ENCODE measurements at places on chromosomes 7 and 10.

GRCh38 chr7:29953726-29954347, 35.8 kb downstream of the SCRN1 start:
- no peak for DNase-seq

- DNase-seq: no peak
These were observed 1.6 kb upstream of the AGK start for GRCh38 chr7:141549582-141549981.

GRCh38 chr7:28434510-28434909, 22.2 kb downstream of the CREB5 start:
- no peak for DNase-seq

DNA sequence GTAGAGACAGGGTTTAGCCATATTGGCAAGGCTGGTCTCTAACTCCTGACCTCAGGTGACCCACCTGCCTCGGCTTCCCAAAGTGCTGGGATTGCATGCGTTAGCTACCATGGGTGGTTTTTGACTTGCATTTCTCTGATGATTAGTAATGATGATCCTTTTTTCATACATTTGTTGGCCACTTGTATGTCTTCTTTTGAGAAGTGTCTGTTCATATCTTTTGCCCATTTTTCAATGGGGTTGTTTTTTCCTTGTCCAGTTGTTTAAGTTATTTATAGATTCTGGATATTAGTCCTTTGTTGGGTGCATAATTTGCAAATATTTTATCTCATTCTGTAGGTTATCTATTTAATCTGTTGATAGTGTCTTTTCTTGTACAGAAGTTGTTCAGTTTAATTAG, 4.3 kb upstream of the OR13A1 start:
- DNase-seq: no peak

GRCh38 chr7:151677581-151678226, 158.0 kb upstream of the RHEB start:
- DNase-seq: no peak

- DNase-seq: peak; percentile 27
These were observed 8.2 kb downstream of the LFNG start for GRCh38 chr7:2527505-2528467.

GRCh38 chr10:44425466-44425865, 40.6 kb upstream of the CXCL12 start:
- DNase-seq: no peak

- no peak for DNase-seq
These were observed 663.5 kb downstream of the SORCS1 start for GRCh38 chr10:106500925-106501525.

GRCh38 chr10:113754768-113755167, 3.3 kb downstream of the PLEKHS1 start:
- no peak for DNase-seq

All from T-helper 17 cell (primary cell).